ENCODE measurements at places on chromosomes 1 and 21.
A peak's percentile ranks its signal among the peaks of the same experiment; 100 is the strongest.

DNA sequence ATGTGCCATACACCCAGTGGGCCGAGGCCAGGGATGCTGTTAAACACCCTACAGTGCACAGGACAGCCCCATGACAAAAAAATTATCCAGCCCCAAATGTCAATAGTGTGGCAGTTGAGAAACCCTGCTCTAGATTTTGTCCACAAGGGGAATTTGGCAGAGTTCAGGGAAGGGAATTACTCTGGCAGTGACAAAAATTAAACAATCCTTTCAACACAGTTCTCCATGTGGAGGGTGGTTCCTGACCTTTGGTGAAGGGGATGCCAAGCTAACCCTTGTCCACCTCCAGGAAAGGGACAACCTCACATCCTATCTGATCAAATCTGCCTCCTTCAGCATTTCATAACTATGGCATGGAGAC is 28.4 kb upstream of the CD84 start:
- no peak for DNase-seq

- peak; percentile 5 for DNase-seq
Measured at GRCh38 chr1:200708769-200709168, 29.9 kb upstream of the CAMSAP2 start.

DNA sequence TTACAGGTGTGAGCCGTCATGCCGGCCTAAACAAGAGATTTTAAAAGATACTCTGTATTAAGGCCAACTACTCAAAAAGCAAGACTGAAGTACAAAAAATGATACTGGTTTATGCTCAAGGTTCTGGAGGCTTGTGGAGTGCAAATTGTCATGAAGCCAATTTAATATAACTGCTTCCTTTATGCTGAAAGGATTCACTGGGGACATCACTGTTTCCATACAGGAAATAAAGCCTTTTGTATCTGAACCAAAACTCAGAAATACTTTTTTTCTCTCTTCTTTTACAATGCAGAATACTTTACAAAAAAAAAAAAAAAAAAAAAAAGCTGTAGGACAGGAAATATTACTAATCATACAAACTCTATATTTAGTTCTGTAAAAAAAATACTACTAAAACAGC is 55.5 kb upstream of the CNN3 start:
- no peak for DNase-seq

DNA sequence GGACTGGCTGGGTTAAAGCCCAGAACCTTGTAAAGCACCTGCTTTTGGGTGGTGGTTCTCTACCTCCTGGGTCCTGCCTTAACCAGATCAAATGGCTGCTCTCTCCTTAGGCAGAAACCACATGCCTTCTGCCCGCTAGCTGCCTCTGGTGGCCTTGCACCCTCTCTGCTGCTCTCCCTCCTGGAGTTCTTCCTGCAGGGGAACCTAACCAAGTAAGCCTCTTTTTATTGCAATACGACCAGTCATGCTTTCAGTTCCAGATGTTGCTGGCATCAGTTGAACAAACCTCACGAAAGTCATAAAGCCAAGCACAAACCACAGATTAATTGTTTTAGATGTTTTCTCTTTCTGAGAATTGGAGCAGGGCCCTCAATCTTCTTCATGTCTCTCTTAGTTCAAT is 118.9 kb downstream of the GDAP2 start:
- DNase-seq: no peak

DNA sequence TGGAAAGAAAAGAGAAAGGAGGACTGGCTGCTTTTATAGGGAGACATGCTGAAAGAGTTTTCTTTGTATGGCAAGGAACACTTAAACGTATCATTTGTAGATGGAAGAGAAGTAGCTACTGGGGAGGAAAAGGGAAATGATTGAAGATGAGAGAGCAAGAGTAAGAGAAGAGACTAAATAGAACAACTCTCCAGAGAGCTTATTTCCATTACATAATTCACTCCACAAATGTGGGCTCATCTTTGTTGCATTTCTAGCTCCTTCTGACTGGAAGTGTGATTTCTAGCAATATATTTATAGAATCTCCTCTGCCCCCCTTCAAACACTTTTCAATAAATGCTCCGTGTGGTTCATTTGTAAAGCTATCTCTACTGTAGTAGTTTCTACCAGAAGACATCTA is 71.0 kb downstream of the ST6GALNAC5 start:
- DNase-seq: no peak

DNA sequence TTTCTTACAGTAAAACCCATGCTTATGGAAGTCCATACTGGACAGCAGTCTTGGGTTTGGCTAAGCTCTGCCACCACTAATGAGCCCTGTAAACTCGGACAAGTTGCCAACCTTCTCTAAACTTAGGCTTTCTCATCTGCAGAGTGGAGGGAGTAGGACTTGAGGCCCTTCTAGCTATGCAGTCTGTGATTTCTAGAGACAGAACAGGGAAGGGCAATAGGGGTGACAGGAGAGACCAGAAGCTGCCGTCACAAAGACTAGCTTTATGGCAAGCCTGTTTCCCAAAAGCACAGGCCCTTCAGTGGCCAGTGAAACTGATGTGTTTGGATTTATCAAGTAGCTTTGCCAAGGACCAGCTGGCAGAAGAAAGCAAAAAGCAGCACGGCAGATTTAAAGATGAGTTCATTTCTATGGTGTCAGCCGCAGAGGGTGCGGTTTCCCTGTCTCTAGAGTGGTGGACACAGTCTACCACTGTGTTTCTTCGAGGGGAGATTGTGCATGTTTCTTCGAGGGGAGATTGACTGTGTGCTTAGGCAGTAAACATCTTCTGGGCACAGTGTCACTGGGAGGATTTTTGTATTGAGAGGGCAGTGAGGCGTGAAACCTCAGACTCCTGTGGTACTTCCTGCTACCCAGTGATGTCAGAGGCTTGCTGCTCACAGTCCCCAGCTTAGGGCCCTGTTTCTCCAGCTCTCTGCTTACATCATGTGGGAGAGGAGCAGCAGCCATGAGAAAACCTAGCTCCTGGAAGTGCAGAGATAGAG is 119.0 kb downstream of the ROR1 start:
- DNase-seq: no peak

GRCh38 chr1:246891105-246891504 is 40.6 kb downstream of the AHCTF1 start:
- no peak for DNase-seq

GRCh38 chr1:65200411-65200810 is 52.4 kb downstream of the AK4 start:
- DNase-seq: no peak

- no peak for DNase-seq
Measured at GRCh38 chr1:94093996-94094395, 27.0 kb downstream of the ABCA4 start.

- no peak for DNase-seq
Measured at GRCh38 chr1:7930645-7931445, 9.8 kb downstream of the TNFRSF9 start.

DNA sequence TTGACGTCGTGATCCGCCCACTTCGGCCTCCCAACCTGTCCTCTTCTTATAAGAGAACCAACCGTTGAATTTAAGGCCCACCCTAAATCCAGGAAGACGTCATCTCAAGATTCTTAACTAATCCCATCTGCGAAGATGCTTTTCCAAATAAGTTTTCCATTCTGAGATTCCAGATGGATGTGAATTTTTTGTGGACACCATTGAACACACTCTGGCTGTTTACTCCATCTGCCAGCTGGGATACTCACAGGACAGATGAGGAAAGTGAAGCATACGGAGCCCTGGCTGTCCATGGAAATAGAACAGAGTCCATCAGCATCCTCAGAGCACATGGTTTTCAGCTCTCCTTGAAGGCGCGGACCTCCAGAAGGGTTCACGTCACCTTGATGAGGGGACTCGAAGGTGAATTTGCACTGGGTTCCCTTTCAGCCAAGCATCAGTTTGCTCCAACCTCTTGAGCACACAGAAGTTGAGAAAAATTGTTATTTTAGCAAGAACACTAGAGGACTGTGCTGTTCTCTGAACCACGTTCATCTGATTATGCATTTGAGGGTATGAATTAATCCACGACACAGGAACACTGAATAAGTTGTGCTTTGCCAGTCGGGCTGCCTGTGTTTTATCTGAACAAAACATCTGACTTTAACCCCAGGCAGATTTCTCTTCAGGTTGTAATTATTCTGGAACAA is 68.6 kb downstream of the KAZN start:
- no peak for DNase-seq

DNA sequence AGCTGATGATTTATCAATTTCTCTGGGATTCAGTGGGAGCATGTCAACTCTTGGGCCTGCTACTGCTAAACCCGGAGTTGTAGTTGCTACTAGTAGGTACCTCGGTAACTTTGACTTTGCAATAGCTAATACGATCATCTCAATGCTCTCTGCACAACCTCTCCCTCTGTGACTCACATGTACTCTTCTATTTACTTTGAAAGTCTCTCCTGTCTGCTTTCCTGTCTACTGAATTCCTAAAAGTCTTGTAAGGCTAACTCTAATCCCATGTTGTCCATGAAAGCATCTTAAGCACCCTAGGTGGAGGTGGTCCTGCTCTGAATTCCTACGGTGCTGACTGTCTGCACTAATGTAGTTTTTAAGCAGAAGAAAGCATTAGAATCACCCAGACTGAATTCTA is 29.3 kb downstream of the SLC9C2 start:
- DNase-seq: no peak

DNA sequence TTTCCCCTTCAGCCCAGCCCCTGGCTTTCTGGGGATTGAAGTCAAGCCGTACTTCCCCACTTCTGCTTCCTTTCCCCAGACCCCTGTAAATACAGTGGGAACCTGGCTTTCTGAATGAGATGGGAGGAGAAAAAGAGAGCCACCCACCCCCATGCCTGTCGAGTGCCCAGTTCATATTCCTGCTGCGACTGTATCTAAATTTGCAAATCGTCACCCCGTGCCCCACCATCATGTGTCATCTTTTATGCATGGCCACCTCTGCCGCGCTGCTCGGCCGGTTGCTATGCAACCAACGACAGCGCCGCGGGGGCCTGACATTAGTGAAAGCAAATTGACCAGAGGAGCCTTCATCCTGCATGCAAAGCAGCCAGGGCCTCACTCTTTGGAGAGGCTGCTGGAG is 143.0 kb downstream of the ELAVL4 start:
- no peak for DNase-seq

- no peak for DNase-seq
Measured at GRCh38 chr1:93078203-93078602, 880 bp upstream of the MTF2 start.

Measured in HS-5 (cell line).